H9 (cell line): ENCODE measurements at places on chromosomes 3 and 15. TPM values are rescaled to one million over a fixed set of nuclear protein-coding genes. Genes with fewer than 3 reads are reported as not detected.

- no peak for DNase-seq
Observed at GRCh38 chr3:114428044-114428595, 134.3 kb downstream of the TIGIT start.

- DNase-seq: no peak
Observed at GRCh38 chr3:114451561-114452018, 157.8 kb downstream of the TIGIT start.

DNA sequence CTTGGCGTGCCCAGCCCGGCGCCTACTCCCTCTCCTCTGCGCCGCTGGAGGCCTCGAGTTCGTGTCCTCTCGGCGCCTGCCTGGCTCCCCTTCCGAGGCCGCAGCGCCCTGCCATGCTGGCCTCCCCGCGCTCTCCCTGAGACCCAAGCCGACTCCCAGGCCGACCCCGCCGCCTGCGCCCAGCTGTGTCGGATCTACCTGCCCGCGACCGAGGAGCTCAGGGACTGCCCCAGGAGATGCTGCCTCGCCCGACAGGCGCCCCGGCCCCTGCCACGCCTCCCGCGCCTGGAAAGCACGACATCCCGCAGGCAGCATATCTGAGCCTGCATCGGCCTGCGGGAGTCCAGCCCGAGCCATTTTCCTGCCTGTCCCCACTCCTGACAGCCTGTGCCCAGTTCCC is 16.1 kb downstream of the PAQR9 start:
- DNase-seq: peak; percentile 56

PEX5L gene
- 0.85 and 1.4 TPM in 2 replicates for total RNA-seq

CPB1 gene
- total RNA-seq: not detected in 2 replicates
